ENCODE measurements at places on chromosomes 4 and X.
A peak's percentile ranks its signal among the peaks of the same experiment; 100 is the strongest.

- DNase-seq = no peak
Observed at GRCh38 chr4:97121493-97121892, 1021.8 kb downstream of the STPG2 start.

DNA sequence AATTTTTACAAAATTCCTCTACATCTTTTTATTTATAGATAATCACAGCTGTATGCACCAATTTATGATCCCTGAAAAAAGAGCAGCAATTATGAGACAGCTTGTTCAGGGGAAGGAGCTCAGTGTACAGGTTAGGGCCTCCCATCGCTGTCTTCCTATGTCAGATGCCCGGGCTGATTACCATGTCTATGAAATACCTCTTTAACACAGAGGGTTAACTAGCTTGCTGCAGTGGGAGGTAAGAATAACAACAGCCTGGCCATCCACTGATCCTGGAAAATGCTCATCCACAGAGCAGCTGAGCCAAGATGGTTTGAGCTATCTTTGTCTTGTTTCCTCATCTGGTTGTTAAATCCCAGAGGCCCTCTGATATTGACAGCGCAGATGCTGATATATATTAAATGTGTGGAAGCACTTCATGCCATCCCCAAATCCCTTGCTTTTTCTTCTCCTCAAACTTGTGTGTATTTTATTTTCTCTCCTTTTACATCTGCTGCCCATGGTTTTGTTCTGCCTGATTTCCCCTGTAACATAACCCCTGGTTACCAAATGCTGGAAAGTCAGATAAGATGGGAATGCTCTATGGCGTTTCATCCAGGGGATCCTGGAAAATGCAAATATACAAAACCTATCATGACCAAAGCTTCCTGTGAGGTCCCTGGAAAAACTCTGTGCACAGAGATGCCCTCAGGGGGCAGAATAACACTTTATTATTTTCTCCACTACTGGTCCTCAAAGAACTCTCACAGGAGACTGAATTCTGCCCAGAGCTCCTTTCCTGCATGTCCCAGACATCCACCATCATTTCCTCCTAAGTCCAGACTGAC lies 85.8 kb upstream of the PUDP start:
- DNase-seq = no peak

GRCh38 chr4:166301266-166301665 lies 428.2 kb downstream of the TLL1 start:
- no peak for DNase-seq

DNA sequence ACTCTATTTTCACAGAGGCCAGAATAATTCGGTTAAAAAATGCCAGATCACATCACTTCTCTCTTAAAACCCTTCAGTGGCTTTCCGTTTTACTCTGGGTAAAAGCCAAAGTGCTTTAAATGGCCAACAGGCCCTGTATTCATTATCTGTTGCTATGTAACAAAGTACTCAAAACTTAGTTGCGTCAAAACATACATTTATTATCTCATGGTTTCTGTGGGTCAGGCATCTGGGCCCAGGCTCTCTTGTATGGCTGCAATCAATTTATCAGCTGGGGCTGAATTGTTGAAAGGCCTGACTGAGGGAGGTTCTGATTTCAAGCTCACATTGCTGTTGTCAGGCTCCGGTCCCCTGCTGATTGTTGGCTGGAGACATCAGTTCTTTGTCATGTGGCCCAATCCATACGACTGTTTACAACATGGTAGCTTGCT lies 72.7 kb upstream of the H2AZ1 start:
- no peak for DNase-seq

DNA sequence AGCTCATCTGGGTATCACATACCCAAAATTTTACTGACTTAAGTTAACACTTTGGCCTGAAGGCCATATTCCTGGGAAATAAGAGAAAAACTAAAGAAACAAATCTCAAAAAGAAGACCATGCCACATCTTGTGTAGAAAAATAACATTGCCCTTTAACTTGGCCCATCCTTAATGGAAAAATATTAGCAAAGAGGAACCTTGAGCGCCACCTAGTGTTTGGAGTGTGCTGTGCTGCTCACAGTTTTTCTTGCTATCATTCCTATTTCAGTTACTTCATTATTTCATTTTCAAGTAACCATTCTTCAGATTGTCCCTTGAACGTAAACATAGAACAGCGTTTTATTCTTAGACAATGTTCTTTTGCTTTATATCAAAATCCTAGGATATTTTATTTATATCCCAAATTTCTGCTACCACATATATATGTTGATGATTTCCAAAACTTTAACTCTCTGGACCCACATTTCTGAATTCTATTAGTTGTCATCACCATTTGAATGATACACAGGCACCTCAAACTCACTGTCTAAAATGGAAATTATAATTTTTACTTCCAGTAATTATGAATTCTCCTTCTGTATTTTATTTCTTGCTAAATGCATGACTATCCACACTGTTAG lies 999.0 kb upstream of the ADGRL3 start:
- DNase-seq = peak; percentile 1

- DNase-seq = no peak
Observed at GRCh38 chrX:71216485-71216884, 6.5 kb upstream of the GJB1 start.

DNA sequence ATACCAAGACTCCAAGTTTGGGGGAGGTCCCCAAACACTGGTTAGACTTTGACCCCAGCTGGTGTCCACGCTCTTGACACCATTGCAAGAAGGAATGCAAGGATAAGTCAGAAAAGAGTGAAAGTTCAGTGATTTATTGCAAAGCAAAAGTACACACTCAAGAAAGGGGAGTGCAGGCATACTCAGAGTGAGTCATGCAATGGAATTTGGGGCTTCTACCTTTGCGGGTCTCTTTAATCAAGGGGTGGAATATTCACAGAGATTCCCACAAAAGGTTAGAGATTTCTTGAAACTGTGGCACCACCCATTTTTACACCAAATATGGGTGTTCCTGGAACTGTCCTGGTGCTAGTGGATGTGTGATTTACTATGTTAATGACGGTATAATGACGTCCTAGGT lies 5.2 kb upstream of the SMIM10L2A start:
- DNase-seq = no peak

GRCh38 chr4:124044867-124045266 lies 648.3 kb downstream of the SPRY1 start:
- DNase-seq = no peak

DNA sequence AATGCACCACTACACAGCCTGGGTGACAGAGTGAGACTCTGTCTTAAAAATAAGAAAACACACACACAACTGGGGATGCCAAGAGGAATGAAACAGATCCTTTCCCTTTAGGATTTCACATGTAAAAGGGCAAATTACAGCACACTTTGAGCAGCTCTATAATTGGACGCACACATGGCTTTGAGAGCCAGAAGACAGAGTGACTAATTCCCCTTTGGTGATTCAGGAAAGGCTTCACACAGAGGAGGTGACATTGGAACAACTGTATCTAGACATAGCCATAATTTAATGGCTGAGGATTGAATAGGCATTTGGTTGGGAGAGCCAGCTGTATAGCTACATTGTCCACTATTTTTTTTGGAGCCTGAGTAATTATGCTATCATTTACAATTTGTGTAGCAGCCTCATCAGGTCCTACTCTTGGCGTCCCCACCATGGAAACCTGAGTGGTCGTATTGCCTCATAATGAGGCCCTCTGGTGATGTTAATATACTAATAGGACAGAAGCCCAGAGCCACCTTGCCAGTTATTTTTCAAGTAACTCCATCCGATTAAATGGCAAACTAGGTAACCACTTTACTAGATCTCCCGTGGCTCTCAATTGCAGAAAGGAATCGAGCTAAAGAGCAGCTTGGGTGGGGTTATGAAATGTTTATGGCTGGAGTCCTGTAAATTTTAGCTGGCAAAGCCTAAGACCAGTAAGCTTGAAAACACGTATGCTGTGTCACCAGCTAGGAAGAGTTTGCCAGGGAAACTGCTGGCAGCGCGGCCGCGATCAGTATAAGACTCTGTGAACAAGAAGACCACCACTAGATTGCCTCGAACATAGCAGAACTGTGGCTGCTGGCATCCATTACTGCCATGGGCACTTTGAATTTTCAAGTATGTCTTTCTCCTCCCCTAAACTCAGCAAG lies 8.5 kb upstream of the PPEF1 start:
- DNase-seq = no peak

DNA sequence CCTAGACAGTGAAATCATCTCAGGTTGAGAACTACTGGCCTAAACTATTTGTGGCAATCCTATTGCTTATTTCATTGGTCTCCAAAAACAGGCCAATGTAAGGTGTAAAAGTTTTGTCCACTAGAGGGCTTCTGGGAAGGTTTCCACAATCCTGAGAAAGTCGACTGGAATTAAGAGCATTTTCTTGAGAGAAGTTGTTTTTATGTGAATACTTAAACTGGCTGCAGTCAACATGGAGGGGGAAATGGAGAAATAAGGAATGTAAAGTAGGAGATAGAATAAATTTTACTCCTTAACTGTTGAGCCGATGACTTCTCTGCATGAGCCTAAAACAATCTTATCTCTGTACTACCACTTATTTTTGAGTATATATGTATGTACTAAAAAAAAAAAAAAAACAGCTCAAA lies 11.0 kb upstream of the EIF4E start:
- DNase-seq = peak; percentile 40

- no peak for DNase-seq
Observed at GRCh38 chr4:33107814-33108213, 2387.6 kb downstream of the PCDH7 start.

GRCh38 chr4:152784490-152785350 lies 5.0 kb downstream of the ARFIP1 start:
- no peak for DNase-seq

- DNase-seq = no peak
Observed at GRCh38 chr4:108861334-108861733, 98.5 kb upstream of the ETNPPL start.

DNA sequence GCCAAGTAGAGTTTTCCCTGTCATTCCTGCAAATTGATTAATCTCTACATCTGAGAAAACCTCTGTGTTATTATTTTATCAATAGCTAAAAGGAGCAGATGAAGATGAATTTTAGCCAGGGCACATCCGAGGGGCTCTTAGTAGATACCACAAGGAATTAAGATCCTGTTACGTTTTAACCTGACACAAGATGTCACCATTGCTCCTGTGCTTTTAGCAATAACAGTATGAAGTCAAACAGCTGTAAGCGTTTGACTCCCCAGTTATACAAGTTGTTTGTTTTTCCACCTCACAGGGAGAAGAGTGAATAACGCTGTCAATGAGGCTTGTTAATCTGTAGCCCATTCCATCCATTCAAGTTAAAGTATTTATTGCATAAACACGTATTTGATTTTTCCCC lies 76.0 kb upstream of the AP1S2 start:
- DNase-seq = no peak

GRCh38 chr4:52984462-52984881 lies 122.4 kb downstream of the RASL11B start:
- no peak for DNase-seq

DNA sequence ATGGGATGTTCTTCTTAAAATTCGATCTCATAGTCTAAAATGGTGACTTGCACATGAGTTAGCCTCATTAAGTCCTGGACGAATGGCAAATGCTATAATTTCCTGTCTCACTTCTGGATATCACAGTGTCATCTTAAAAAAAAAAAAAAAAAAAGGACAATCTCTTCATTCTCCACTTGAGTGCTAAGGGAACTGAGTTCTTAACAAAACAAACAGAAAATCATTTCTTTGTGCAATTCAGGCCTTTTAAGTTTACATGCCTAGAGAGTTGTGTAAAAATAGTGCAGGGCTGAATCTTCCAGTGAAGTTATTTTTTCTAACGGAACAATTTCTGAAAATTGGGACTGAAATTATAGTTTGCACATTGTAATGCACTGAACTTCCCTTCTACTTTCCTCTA lies 122.8 kb upstream of the FAT1 start:
- no peak for DNase-seq

DNA sequence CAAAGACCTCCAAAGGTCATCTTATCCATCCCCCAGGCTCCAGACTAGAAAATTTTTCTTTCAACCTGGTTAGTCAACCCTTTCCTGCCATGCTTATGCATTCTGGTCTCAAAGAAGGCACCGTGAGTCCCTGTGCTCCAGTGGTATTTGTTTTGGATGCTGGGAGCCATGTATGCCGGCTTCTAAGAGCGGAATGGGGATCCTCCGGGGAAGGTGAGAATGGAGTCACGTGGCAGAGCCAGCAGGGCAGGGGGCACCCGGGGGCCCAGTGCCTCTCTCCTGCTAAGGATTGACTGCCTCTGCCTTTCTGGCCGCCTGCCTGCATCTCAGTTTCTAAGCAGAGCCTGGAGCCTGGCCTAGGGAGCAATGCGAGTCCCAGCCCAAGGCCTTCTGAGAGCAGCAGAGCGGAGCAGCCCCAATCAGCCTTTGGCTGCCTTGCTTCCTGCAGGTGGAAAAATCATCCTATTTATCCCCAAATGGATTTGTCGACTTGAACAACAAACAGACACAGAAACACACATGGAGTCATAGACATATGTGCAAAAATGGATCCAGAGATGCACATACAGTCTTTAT lies 141.0 kb downstream of the PJA1 start:
- no peak for DNase-seq

GRCh38 chr4:184745831-184746795 lies 12.2 kb upstream of the CENPU start:
- peak; percentile 67 for DNase-seq

DNA sequence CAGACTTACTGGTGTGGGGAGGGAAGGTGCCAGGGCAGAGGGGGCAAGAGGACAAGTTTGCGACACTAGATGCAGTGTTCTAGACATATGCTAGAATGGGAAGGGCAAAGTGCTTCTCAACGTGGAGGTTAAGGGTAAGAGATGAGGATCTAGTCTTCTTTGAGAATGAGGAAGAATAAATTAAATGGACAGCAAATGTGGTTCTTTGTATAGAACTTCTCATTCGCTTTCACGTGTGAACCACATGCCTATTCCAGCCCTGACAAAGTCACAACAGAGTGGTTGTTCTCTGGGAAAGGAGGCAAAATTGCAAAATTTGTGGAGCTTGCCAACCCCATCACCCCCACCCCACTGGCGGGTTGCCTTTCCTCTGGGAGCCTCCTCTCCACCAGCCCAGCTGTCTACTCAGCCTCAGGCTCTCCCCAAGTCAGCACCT lies 1.5 kb upstream of the ANXA5 start:
- no peak for DNase-seq

Measured in CD4-positive, alpha-beta T cell treated with Interleukin-4 for 4 hours (primary cell).